Upper lobe of right lung (tissue), 1 donor: ENCODE measurements at places on chromosomes 13 and 19. TPM values are rescaled to one million over a fixed set of nuclear protein-coding genes. Genes with fewer than 3 reads are reported as not detected.

Gene MYH14
- total RNA-seq, result 146 TPM

GRCh38 chr13:112954488-112955270 lies 14.3 kb upstream of the MCF2L start:
- no peak for DNase-seq

Gene ZNF426
- total RNA-seq, result 15.3 TPM

DNA sequence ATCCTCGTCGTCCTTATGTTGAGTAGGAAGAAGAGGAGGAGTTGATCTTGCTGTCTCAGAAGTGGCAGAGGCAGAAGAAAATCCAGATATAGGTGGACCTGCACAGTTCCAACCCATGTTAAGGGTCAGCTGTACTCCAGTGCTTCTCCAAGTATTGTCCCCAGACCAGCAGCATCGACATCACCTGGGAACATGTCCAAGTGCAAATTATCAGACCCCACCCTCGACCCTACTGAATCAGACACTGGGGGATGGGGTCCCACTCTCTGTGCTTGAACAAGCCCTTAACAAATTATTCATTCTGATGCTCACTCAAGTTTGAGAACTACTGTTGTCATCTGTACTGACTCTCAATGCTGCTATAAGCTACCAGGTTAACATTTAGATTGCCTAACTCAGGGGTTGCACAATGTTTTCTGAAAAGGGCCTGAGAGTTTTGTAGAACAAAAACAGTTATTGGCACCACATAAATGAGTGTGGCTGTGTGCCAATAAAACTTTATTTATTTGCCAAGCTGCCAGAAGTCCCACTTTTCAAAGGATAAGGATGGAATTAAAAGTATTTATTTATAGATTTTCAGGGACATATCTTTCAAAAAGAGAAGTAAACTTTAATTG lies 226.7 kb upstream of the IPO5 start:
- no peak for DNase-seq

DNA sequence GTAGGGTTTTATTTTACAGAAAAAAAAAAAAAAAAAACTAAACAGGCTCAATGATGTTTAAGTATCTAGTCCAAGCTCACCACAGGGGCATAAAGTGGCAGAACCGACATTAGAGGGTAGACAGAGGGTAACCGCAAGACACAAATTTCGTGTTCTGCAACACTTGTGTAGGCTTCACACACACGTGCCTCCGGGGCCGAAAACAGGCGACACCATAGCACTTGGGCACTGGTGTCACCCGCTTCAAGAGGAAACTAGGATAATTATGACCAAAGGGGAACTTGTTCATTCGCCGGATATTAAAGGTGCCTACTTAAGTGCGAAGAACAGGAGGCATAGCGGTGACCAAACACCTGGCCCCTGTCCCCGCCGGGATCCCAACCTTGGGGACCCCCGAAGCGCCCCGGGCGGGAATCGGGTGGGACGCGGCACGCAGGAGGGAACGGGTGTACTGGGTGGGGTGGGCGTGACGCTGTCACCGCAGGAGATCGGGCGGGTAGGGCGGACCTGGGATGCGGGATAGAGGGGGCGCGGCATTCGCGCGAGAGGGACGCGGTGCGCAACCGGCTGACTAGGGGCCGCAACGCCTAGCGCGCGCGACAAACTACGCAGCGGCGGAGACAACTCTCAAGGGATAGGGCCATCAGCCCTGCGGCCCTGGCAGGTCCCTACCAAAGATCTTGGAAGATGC lies 558 bp downstream of the MZT1 start:
- DNase-seq, result peak; percentile 78

DNA sequence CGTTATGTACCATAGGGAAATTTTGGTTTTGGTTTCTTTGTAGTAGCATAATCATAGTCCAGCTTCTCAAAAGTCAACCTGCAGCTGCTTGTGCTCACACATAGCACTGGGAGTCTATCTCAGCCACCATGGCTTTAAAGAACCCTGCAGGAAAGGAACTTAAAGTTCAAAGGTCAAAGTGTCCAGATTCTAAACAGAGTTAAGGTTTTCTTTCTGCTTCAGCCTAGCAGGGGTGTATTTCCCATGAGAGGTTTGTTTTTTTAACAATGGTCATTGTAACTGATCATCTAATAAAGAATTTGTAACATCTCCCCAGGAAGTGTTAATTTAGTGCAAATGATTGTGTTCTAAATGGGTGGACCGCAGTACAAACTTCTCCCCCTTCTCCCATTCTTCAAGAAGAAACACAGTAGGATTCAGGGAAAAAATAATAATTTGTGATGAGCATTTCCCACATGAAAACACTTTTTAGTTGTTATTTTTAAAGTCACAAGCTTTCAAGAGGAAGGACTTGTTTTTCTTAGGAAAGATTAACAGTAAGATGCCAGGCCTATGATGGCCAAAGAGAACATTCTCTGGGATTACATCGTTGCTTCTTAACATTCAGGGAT lies 168.0 kb downstream of the EFNB2 start:
- DNase-seq, result no peak

Gene KLK2
- total RNA-seq, result not detected

- no peak for DNase-seq
Observed at GRCh38 chr19:29653398-29653797, 11.9 kb upstream of the PLEKHF1 start.

DNA sequence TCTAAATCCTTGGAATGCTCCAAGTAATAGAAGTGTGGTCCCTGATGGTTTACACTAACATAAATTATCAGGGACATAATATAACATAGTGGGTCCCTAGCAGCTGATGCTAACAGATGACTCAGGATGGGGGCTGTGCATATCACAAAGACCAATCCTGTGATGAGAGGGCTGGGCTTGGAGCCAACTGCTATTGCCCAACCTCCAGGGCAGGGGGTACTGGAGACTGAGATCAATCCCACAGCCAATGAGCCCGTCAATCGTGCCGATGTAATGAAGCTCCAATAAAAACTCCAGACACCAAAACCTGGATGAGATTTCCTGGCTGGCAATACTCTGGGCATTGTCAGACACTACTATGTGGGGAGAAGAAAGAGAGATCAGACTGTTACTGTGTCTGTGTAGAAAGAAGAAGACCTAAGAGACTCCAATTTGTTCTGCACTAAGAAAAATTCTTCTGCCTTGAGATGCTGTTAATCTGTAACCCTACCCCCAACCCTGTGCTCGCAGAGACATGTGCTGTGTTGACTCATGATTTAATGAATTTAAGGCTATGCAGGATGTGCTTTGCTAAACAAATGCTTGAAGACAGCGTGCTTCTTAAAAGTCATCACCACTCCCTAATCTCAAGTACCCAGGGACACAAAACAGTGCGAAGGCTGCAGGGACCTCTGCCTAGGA lies 33.4 kb downstream of the ABCC4 start:
- no peak for DNase-seq

Gene CTXN1
- total RNA-seq, result 1.2 TPM

GRCh38 chr19:41175801-41176777 lies 16.9 kb upstream of the CYP2S1 start:
- peak; percentile 85 for DNase-seq

Gene KLK12
- total RNA-seq, result not detected

DNA sequence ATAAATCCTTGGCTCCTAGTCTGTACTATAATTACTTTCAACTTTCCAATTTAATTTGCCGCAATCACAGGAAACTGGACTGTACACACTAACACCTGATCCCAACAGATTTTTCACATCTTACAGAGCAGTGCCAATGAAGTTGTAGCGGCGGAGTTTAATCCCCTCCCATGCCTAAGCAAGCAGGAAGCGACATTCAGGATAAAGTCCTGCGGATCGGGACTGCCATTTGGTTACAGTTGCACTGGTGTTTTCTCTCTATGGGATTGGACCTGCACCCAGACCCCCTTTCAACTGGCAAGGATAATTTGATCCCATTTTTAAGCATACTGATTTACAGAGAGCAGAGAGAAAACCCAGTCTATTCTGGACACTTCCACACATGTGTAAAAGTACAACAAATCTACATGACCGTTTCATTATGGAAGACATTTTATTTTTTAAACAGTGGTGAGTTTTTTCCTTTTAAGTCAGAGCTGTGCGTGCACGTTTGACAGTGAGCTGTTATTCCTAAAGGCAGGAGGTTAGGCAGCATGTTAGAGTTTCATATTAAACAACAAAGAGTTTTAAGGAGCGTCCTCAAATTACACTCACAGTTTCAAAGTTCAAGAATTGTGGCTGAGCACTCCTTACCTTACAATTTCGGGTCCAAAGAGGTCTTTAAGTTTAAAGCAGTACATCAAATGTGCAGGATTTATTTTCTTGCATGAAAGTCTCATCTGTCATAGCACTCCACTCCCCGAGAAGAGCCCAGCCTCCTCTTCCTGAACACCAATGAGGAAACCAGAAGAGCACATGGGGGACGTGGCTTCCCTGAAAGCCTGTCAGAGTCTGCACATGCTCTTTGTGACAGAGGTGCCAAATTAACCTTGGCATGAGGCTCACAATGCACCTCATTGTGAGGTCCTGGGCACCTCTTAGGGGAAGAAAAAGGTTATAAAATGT lies 141.6 kb upstream of the RFC3 start:
- DNase-seq, result no peak

- DNase-seq, result no peak
Observed at GRCh38 chr13:48875047-48875446, 100.7 kb upstream of the FNDC3A start.

- no peak for DNase-seq
Observed at GRCh38 chr19:17910791-17911360, 21.9 kb upstream of the CCDC124 start.

- DNase-seq, result no peak
Observed at GRCh38 chr13:19152403-19152802, 29.2 kb downstream of the TUBA3C start.

- DNase-seq, result no peak
Observed at GRCh38 chr19:5228932-5229777, 111.5 kb downstream of the PTPRS start.

- peak; percentile 90 for DNase-seq
Observed at GRCh38 chr19:16041299-16041990, 34.9 kb upstream of the TPM4 start.

GRCh38 chr19:46984077-46985010 lies 35.3 kb upstream of the NPAS1 start:
- DNase-seq, result no peak

DNA sequence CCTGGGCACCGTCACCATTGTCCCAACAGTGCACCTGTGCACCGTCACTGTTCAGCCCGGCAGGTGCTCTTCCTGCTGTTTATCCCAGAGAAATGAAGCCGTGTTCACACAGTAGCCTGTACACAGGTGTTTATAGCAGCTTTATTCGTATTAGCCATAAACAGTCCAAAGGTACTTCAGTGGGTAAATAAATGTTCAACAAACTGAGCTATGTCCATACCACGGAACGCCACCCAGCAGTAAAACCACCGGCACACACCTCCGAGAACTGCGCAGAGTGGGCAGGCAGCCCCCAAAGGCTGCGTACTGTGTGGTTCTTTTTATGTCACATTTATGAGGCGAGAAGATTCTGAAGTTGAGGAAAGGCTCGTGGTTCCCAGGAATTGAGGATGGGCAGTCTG lies 44.9 kb upstream of the DCUN1D2 start:
- DNase-seq, result peak; percentile 20

- DNase-seq, result no peak
Observed at GRCh38 chr13:102598061-102598460, 1.3 kb downstream of the TPP2 start.

GRCh38 chr19:13044231-13044836 lies 49.1 kb downstream of the NFIX start:
- no peak for DNase-seq

Gene TMEM150B
- 23.9 TPM for total RNA-seq

Gene HCST
- total RNA-seq, result 44.0 TPM

- DNase-seq, result no peak
Observed at GRCh38 chr13:46687810-46688209, 109.2 kb downstream of the ESD start.

Gene LILRA1
- total RNA-seq, result 4.7 TPM

Gene F2RL3
- 25.3 TPM for total RNA-seq

DNA sequence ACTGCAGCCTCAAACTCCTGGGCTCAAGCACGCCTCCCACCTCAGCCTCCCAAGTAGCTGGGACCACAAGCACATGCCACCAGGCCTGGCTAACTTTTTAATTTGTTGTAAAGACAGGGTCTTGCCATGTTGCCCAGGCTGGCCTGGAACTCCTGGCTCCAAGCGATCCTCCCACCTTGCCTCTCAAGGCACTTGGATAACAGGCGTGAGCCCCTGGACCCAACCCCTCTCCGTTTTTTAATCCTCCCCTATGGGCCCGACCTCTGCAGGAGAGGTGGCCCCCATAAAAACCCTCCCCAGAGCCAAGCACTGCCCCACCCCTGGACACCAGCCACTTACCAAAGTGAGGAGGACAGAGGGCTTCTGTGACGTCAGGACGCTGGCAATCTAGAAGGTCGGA lies 28.6 kb downstream of the PEPD start:
- DNase-seq, result no peak

DNA sequence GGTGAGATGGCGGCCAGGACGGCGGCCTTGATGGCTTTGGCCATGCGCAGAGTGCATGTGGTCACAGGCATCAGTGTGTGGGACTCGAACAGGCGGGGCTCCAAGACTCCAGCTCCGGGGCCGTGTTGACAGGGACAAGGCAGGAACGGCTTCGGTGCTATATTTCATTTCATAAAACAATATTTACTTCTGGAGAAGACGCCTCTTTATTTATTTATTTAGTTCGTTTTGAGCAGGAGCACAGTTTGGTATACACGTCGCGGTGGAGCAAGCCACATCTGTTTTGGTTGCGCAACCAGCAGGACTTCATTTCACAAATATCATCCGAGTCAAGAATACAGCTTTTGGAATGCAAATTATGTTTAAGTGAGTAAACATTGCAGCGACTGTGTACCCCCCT lies 166.7 kb upstream of the TSHZ3 start:
- DNase-seq, result no peak

DNA sequence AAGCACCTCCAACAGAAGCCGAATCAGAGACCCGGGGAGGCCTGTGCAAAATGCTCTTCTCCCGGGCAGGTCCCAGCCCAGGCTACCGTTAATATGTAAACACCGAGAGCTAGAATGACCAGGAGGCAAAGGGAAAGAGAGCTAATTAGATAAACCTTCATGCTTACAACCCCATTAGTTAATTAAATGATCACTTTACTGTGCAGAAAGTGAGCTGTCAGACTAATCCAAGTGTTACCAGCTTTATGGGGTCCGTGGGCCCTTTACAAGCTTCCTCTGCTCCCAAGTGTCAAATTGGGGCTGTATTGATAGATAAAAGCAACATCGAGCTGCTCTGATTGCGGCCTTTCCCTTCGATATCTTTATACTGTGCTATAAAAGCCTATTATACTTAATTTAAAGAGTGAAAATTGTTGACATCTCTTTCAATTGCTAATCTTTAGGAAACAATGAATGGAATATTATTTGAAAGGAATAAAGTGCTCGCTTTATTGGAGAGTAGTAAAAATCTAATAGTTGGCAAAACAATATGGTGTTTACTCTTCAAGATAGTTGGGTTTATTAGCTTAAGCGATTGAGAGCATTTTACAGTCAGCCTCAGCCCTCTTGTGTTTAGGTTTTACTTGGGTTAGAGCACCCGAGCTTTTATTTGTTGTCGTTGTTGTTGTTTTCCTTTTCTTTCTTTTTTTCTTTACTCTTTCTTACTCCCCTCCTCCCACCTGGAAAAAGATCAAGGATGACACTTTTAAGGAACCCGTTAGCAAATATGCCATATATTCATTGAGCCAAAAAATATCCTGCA lies 189.3 kb upstream of the GPR12 start:
- no peak for DNase-seq

GRCh38 chr19:43407416-43408005 lies 7.2 kb upstream of the TEX101 start:
- no peak for DNase-seq

- peak; percentile 68 for DNase-seq
Observed at GRCh38 chr13:51549050-51549449, 35.2 kb upstream of the WDFY2 start.

Gene EVI5L
- 15.5 TPM for total RNA-seq

Gene CDC42EP5
- total RNA-seq, result 38.2 TPM
